Cortex of kidney (tissue), 1 donor: ENCODE measurements at places on chromosomes 1 and 21.

DNA sequence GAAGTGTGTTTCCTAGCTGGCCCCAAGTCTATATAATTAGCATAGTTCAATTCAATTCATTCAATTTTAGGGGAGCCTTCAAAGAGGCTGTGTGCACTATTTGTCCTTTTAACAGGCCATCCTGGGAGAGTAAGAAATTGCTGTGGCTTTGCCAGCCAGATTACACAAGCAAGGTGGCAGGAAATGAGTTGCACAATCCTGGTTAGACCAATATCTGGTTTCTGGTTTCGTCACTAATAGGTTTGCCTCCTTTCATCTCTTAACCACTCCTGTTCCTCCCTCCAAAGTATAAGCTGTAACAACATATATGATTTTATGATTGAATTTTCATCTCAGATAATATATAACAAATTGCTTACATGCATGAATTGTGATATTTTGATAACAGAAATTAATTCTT, 84.1 kb upstream of the NEGR1 start:
- no peak for DNase-seq

DNA sequence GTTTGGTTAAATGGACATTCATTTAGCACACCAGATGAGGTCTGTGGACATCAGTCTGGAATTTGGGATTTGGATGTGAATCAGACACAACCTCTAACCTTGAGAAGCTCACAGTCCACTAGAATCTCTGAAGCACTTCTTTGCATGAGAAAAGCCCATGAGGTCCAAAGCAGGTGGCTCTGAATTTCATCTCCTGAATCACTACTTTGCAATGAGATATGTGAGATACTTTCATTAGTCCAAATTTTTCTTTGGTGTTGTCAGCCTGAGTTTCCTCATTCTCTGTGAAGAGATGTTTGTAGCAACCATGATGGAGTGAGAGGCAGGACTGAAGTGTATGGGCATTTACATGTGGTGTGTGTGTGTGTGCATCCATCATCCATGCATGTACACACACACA, 16.5 kb upstream of the LCE2D start:
- no peak for DNase-seq

DNA sequence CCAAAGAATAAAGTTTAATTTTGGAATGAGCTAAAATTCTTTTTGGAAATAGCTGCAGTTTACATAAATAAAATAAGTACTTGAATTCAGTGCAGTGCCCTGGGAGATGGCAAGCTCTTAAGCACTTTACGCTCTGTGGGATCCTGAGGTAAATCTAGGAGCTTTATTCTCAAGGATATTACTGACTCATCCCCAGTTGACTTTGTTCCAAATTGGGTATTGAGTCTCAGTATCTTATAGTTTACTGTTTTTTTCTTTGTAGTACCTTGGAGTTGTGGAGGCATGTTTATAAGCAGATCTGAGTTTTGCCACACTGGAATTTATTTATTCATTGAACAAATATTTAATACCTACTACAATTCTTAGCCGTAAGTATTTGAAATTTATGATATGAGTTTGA, 27.4 kb upstream of the HRNR start:
- DNase-seq: no peak

- DNase-seq: no peak
Measured at GRCh38 chr1:75787524-75787923, 1.5 kb downstream of the RABGGTB start.

DNA sequence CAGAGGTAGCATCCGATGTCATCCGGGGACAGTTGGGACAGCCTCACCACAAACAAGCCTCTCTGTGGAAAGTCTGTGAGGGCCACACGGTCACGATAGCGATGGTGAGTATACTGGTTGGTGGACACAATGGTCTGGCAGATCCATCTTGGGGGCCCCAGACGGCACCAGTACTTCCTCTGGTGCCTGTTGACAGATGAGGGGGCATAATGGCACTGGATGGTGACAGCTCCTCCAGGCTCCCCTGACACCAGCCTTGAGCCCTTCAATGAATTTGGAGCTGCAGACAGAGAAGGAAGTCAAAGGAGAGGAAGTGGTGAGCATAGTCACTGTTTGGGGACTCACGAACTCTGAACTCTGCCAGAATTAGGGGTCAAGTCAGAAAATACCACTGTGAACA, 8.0 kb downstream of the FCAMR start:
- DNase-seq: no peak

DNA sequence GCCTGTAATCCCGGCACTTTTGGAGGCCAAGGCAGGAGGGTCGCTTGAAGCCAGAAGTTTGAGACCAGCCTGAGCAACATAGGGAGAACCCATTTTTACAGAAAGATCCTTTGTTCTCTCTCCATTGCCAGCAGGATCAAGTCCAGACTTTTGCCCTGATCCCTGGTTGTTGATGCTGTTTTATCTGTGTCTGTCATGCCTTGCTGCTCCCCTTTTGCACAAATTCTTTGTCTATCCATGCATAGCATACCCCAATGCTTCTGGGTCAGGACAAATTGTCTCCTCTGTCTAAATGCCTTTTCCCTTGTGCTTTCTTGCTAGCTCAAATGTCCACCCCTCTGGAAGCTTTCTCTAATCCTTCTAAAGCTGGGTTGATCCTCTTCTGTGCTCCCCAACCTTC, 25.3 kb upstream of the FAAH start:
- DNase-seq: no peak

GRCh38 chr21:24826822-24827221, 780.5 kb downstream of the MRPL39 start:
- DNase-seq: no peak

DNA sequence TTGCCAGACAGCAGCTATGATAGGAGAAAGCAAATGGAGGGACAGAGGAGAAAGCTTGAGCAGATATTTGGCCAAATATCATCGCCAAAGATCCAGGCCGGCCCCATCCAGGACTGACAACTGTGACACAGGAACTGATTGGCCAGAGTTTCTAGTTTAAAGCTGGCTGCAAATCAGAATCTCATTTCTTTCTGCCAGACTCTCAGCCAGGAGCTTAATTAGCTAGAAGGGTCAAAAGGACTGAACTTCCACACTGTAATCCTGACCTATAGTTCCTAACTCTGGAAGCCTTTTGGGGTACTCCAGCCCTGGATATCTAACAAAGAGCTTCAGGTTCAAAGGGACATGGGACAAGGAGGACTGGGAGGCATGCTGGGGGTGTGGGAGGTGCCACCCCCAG, 106.7 kb upstream of the GNG12 start:
- DNase-seq: no peak

DNA sequence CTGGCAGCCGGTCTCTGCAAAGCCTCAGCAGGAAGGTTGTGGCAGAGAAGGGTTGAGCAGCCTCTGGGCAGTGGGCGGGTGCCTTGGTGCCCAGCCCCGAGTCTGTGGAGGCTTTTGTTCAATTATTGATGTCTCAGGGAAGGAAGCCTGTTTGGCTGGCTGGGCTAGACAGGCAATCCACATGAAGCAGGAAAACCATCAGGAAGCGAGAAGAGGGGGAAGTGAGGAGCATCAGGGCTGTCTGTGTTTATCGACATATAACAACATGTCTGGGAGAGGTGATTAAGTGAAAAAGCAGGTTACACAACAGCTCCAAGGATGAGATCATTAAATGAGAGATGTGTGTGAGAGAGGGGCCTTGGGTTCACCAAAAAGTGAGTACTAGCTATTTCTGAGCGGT, 105.4 kb downstream of the UBE2U start:
- DNase-seq: no peak

DNA sequence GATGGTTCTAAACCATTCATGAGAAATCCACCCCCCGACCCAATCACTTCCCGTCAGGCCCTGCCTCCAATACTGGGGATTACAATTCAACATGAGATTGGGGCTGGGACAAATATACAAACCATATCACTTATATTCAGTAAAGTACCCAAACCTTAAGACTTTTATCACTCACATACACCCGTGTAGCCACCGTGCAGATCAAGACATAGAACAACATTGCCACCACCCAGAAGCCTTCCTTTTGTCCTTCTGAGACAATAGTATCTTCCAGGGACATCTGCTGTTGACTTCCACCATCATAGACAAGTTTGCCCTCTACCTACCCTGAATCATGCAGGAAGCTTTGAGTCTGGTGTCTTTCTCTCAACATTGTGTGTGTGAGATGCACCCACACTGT, 37.5 kb downstream of the CLIC6 start:
- DNase-seq: no peak

DNA sequence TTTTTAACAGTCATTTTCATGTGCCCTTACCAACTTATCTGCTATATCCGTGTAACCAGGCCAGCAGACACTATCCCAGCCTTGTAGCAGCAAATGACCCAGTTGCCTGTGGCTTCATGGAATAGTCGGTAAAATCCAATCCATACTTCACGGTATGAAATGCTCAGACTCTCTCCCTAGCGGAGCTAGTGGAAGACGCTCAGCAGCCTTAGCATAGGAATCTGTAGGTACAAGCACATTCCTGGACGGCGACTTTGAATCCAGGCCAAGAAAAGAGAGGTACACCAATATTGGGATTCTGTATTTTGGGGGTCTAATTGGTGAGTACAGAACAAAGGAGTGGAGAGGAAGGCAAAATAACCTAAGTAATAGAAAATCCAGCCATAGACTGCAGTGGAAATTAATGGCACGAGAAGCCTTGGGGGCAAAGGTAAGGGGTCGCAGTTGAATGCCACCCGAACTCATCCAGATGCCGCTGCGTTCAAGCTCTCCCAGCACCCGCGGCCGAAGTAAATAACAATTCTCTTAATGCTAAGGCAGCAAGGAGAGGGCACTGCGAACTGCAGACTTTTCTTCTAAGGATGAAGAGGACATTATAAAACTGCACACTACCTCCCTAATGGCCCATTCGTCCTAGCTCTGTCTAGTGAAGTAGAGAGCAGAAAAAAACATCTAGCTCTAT, 17.7 kb upstream of the TBX15 start:
- DNase-seq: no peak

GRCh38 chr1:80656014-80656636, 1144.6 kb upstream of the ADGRL2 start:
- DNase-seq: no peak

- DNase-seq: no peak
Measured at GRCh38 chr21:45261093-45261492, 26.6 kb downstream of the POFUT2 start.

GRCh38 chr1:184292101-184292500, 94.7 kb upstream of the C1orf21 start:
- DNase-seq: no peak

DNA sequence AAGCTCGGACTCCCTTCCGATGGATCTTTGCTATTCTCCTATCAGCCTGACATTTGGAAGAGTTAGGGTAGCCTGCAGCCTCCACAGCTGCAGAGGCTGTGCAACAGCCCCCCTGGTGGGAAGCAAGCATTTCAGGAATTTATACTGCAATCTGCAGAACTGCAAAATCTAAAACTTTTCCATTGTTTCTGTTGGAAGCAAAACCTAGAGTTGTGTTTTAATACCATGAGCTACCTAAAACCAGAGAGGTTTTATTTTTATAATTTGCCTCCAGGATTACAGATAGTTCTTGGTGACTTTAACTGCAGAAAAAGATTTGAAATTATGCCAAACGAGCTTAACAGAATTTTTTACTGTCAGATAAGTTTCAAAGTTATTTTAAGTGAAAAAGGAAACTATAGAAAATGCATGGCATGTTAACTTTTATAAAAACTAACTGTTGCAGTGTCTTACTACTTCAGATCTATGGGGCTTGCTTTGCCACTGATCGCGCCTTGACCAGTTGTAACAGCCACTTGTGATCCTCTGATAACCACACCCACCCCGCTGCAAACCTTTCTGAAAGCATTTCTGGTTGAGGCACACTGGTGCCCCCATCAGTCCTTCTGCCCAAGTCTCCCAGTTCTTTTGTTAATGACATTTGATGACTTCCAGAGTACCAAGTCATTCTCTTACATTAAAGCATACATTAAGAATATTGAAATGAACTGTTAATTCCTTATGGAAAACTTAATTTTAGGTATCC, 64.8 kb downstream of the PRDM2 start:
- DNase-seq: no peak

DNA sequence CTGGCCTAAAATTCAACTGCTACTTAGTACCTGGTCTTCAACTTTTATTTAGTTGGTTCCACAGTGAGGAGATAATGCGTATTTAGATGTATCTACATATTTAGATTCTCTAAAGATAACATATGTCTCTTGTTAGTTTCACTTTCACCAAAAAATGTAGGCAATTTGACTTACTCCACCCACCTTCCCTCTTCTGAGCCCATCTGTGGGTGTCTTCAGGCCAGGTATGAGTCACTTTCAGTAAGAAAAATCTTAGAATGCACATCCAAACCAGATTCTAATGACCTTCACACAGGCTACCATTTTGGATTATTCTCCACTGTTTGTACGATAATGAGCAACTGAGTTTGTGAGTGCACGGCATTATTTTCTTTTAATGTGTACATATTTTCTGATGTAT, 501.7 kb downstream of the NEGR1 start:
- DNase-seq: no peak

- no peak for DNase-seq
Measured at GRCh38 chr1:164613176-164613575, 54.2 kb downstream of the PBX1 start.

GRCh38 chr1:106960412-106960811, 96.1 kb upstream of the PRMT6 start:
- DNase-seq: no peak

- DNase-seq: no peak
Measured at GRCh38 chr1:145845144-145845513, 301 bp upstream of the NUDT17 start.

GRCh38 chr1:109262231-109263055, 13.1 kb downstream of the CELSR2 start:
- no peak for DNase-seq

DNA sequence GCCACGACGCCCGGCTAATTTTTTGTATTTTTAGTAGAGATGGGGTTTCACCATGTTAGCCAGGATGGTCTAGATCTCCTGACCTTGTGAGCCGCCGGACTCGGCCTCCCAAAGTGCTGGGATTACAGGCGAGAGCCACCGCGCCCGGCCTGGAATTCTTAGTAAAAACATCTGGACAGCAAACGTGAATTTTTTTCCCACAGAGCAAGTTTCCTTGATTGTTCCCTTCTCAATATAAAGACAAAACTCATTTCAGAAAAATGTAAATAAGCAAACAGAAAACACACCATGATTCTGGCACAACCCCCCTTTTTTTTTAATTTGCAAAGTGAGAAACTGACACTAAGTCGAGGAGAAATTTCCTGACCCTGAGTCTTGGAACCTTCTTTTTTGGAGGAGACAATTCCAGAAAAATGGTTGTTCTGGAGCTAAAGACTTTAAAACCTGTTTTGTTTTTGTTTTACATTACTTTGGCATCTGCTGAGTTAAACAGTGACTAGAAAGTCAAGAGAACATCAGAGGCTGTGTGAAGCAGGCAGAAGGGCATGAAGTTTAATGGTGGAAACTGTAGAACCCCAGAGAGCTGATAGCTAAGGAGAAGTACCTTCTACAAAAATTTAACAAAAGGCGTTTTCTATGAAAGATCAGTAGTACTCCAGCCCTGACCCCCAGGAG, 10.3 kb upstream of the HMGCS2 start:
- no peak for DNase-seq

DNA sequence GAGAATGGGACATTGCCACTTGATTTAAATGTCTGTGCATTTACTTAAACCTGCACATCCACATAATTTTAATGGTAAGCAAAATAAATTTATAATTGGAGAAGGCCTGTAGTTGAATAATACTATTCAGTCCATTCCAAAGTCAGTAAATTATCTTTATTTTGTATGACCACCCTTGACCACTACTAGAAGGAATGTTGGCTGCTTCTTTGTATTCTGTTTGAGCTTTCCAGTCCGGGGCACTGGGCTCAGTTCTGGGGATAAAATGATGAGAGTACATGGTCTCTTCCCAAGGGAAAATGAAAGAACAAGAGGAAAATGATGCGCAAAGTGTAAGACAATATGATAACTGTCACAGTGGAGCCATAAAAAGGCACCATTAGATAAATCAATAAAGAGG, 98.9 kb downstream of the CRB1 start:
- DNase-seq: no peak

GRCh38 chr1:111503585-111504060, at the start of the genes ADORA3 and TMIGD3:
ADORA3 (minus strand) TSS chr1:111503633; CDS start chr1:111503354, 279 bp downstream.
TMIGD3 (minus strand) TSS chr1:111503633; CDS start chr1:111503354, 279 bp downstream.
- DNase-seq: no peak
